ENCODE measurements at places on chromosomes 7 and 10.
A peak's percentile ranks its signal among the peaks of the same experiment; 100 is the strongest.

- ATAC-seq, result no peak
Observed at GRCh38 chr7:77826300-77826699, 27.7 kb downstream of the PHTF2 start.

DNA sequence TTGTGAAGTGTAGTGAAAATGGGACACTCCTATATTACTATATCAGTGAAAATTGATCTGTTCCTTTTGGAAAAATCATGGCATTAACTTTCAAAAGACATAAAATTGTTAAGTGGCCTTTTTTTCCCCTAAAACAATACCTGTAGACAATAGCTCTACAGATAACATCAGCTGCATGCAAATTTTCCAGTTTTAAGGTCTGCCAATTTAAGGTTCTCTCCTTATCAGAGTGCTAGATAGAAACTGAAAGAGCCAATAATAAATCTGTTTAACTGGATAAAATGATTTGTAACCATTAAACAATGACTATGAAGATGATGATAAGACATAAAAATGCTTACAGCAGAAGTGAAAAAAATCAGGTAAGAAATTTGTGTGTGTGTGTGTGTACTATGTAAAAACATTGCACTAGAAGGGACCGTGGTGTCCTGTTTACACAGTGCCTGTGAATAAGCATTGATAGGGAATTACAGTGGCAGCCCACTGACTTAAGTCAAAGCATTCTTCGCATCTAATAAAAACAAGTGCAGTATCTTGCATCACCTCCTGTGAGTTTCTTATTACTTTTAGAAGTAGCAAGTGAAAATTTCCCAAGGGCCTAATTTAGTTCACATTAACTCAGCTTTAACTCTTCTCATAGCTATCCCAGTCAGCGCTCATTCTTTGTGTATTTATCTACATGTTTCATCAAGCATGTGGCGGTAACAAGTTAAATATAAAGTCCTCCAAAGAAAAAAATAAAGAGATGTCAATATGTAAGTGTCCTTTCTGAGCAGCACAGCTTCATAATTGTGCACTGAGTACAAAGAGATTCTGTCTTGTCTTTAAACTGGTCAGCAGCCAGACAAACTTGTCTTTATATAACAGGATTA is 261.9 kb downstream of the ARL4A start:
- no peak for ATAC-seq

- no peak for ATAC-seq
Observed at GRCh38 chr7:121197455-121197854, 131.3 kb upstream of the WNT16 start.

DNA sequence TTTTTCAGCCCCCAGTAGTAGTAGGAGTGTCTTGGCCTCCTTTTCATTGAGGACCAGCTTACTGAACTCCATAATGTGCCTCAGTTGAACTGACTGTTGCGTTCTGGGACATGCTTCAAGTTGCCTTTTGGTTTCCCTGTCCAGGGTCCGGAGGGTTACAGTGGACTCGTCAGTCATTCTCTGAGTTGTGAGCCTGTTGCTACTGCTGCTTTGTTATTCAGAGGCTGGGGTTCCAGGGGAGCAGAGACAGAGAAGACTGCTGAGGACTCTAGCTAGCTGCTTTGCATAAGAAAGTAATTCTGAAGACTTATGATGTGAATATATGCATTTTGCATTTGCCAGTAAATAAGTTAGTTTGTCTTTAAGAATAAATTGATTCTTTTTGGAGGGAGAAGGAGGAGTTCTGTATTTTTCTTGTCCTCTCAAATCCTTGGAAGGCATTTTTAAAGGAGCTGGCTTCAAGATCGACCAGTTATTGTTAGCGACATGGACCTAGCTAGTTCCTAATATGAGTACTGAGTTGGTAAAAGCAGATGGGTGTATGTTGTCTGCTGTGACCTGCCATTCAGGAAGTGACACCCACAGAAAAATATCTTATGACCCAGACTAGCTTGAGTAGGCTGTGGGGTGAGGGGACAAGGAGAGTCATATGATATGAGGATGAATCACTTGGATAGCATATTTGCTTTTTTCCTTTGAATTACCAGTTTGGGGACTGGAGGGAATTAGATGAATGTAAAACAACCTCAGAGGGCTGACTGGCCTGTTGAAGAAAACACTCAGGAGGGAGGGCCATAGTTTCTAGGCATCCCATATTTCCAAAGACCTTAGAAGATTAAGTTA is 8.3 kb downstream of the PI4K2A start:
- peak; percentile 99 for ATAC-seq

GRCh38 chr10:49398986-49399385 is 3.1 kb upstream of the DRGX start:
- no peak for ATAC-seq

- ATAC-seq, result no peak
Observed at GRCh38 chr10:74104480-74104879, 46.1 kb downstream of the AP3M1 start.

DNA sequence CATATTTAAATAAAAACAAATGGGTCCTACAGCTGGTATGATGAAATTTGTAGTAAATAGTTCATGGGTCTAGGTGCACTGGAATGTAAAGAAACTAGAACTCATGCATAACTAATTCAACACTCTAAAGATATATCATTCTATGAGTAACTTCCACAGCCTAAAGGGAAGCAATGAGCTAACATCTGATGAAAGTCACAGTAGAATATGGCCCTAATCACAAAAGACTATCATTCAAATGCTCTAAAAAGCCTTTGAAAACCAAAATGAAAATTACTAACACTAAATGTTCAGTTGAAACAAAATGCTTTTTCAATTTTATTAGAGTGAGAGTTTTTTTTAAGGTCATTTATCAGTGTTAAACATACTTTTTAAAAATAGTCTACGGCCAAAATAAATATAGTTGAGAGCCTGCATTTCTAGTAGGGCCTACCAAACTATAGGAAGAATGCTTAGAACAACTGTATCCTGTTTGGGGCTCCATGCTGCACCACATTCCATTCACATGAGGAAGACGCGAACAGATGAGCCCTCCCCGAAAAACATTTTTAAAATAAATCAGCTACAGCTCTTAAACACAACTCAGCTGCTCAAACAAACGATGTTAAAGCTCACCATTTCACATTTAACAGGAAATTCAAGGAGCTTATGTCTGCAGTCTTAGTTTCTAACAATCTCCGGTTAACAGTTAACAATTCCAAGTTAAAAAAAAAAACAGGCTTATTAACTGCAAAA is 134.5 kb downstream of the NRBF2 start:
- ATAC-seq, result no peak

GRCh38 chr7:103059471-103059870 is 15.1 kb downstream of the FBXL13 start:
- no peak for ATAC-seq

- ATAC-seq, result no peak
Observed at GRCh38 chr10:78173360-78174015, 139.8 kb downstream of the RPS24 start.

- no peak for ATAC-seq
Observed at GRCh38 chr7:123537026-123537642, 2.7 kb upstream of the IQUB start.

GRCh38 chr7:105131033-105131656 is 117.1 kb downstream of the KMT2E start:
- ATAC-seq, result no peak

DNA sequence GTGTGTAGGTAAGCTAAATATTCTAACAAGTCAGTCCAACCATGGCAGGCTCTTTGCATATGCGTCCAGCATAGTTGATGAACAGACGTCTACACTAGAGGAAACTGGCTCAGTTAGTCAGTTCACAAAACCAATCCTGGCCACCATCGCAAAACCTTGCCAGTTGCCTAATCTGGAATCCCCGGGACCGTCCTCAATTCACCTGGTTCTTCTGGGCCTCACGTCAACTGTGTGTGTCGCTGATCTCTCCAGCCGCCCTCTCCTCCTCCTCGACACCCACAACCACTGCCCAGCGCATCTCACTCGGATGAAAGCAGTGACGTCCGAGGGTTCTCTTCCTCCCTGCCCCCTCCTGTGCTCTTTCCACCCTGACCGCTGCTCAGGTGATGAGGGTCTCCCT is 217.8 kb upstream of the SH2B2 start:
- ATAC-seq, result no peak

- ATAC-seq, result no peak
Observed at GRCh38 chr7:130917669-130918128, 183.7 kb upstream of the KLF14 start.

GRCh38 chr7:155795401-155795800 is 16.9 kb downstream of the SHH start:
- no peak for ATAC-seq

- ATAC-seq, result no peak
Observed at GRCh38 chr10:128981881-128982615, 485.0 kb upstream of the MGMT start.

DNA sequence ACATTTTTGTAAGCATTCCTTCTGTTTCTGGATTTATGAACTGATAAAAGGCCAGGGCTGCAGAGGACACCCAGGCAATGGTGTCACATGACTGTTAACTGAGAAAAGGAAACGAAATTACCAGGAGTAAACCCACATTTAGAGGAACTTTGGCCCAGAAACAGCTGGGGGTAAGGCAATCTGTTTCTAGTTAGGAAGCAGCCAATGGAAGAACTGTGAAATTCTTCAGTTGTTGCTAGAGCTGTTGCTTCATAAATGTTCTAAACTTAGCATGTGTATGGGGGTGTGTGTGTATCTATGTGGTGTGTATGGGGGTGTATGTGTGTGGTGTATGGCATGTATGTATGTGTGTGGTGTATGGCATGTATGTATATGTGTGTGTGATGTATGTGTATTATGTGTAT is 11.8 kb upstream of the PDCD4 start:
- ATAC-seq, result no peak

- ATAC-seq, result no peak
Observed at GRCh38 chr7:126210707-126211106, 1042.0 kb downstream of the GRM8 start.

DNA sequence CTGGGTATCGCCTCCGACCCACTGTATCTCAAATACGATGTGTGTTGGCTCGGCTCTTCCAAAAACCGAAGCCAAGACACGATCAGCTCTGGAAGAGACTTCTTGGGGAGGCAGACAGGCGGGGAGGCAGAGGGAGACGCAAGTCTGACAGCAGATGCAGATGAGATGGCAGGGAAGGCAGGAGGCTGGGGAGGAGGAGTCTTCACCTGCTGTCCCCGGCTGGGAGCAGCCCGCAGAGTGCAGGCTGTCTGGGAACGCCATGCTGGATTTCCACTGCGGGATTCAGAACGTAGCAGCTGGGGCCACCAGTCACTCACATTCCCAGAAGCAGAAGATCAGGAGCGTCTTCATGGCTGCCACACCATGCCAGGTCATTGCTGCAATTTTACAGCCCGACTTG is 29.4 kb downstream of the CTBP2 start:
- no peak for ATAC-seq

All from stimulated activated memory B cell treated with anti-CD40 and anti-IgM and Interleukin-4, amounts not matched to agents 10 μg/mL and 1 μg/mL and 100 μg/mL, for 72 hours (primary cell).